ENCODE measurements at places on chromosomes 4 and X. TPM values are rescaled to one million over a fixed set of nuclear protein-coding genes. Genes with fewer than 3 reads are reported as not detected.

STPG2 gene
- polyA plus RNA-seq = 0.65 TPM

TLL1 gene
- 2.1 TPM for polyA plus RNA-seq

UCHL1 gene
- polyA plus RNA-seq = 99.5 TPM

GRCh38 chr4:48223633-48224295 is 45.9 kb downstream of the TEC start:
- no peak for DNase-seq

- no peak for DNase-seq
These were observed 12.1 kb downstream of the PCGF3 start for GRCh38 chr4:717601-718320.

- DNase-seq = no peak
These were observed 115.9 kb downstream of the MAML3 start for GRCh38 chr4:140038031-140038533.

DNA sequence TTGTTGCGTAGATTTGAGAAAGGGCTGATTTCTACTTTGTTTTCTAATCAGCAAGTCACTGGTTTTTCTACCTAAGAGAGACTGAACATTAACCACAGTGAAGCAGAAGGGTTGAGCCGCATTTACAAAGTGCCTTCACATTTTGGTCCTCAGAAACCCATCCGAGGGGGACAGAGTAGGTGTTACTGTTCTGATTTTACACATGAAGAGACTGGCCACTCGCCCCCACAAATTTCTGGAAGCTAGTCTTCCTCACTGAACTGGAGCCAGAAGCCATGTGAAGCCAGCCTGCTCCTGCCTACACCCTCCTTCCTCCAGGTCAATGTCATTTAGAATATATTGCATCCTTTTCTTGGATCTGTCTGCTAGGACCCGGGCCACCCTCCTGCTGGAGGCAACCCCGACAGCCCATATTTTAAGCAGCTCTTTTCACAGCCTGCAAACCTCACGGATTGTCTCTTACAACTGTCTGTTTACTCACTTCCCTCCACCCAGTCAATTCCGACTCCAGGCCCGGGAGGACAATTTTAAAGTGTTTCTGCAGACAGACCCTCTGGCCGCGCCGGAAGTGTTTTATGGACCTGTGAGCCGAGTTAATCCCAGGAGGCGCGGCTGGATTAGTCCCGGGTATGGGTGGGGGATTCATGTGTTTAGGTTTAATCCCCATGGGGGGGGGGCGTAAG is 73.2 kb upstream of the BCOR start:
- no peak for DNase-seq

- no peak for DNase-seq
These were observed 129.7 kb upstream of the SLC4A4 start for GRCh38 chr4:71209161-71209560.

DNA sequence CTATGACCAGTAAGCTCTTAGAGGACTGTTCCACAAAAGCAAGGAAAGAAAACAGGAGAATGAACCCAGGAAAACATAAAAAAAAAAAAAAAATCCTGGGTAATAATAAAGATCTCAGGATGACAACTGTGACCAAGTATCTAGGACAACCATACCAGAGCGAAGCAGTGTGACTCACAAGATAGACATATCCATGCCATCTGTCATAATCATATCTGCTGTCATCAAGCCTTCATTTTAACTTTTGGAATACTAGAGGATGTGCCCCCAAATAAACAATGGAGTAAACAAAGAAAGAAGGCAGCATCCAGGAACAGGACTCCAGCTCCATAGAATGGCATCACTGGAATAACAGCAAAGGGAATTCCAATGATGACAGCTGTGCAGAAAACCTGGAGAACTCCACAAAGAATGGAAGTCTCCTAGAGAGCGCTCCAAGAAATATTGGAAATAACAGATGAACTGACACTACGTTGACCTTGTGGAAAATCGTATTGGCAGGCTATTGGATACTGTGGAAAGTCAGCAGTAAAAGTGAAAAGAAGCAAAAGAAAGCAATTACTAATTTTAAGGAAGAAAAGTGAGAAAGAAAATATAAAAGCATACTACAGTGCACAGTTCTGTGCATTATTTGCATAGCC is 35.3 kb downstream of the HPGDS start:
- DNase-seq = no peak

DNA sequence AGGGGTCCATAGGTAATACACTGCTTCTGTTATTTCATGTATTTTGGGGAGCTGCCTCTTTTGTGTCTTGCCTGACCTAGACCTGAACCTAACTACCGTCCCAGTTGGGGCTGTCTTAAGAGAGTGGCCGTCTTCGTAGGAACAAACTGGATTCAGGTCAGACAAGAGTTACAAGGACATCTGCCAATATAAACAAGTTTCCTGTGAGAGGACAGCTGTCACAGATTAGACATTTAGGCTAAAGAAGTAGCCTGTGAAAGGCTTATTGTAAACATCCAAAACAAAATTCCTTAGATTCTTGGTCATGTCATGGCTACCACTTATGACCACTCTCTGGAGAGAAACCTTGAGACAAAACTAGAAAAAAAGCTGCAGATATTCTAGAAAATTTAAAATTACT is 797.6 kb upstream of the AADAT start:
- no peak for DNase-seq

Measured in renal cortex interstitium (tissue), 15 donors.